ENCODE measurements at places on chromosomes 4 and X. TPM values are rescaled to one million over a fixed set of nuclear protein-coding genes. Genes with fewer than 3 reads are reported as not detected.

GRCh38 chr4:1458581-1458980, 52.3 kb upstream of the NKX1-1 start:
- no peak for DNase-seq

DNA sequence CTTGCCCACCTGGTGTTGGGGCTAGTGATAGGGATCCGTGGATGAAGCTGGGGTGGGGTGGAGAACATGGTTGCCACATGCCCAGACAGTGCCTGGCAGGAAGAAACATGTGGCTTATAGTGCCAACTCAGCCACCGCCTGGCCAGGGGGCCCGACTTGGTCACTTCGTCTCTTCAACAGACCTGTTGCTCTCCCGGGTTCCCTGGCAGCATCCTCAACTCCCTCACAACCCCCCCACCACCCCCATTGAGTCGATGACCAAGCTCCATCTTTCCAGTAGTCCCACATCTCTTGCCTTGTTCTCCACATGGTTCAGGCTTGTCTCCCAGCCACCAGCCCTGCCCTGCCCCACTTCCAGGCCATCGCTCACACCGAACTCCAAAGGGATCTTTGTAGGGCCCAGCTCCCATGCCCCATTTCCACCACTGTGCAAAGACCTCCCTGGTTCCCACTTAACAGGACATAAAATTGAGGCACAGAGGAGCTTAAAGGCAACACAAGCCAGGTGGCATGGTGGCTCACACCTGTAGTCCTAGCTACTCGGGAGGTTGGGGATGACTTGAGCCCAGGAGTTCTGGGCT, 7.8 kb downstream of the PNCK start:
- DNase-seq: no peak

The ETDB gene
- total RNA-seq: not detected

- no peak for DNase-seq
These were observed 41.3 kb upstream of the ASMTL start for GRCh38 chrX:1493877-1494510.

The AMBN gene
- total RNA-seq: not detected
